ENCODE measurements at places on chromosomes 2 and 18. TPM values are rescaled to one million over a fixed set of nuclear protein-coding genes. Genes with fewer than 3 reads are reported as not detected.

PCARE gene
- 3.3 TPM for total RNA-seq

DNA sequence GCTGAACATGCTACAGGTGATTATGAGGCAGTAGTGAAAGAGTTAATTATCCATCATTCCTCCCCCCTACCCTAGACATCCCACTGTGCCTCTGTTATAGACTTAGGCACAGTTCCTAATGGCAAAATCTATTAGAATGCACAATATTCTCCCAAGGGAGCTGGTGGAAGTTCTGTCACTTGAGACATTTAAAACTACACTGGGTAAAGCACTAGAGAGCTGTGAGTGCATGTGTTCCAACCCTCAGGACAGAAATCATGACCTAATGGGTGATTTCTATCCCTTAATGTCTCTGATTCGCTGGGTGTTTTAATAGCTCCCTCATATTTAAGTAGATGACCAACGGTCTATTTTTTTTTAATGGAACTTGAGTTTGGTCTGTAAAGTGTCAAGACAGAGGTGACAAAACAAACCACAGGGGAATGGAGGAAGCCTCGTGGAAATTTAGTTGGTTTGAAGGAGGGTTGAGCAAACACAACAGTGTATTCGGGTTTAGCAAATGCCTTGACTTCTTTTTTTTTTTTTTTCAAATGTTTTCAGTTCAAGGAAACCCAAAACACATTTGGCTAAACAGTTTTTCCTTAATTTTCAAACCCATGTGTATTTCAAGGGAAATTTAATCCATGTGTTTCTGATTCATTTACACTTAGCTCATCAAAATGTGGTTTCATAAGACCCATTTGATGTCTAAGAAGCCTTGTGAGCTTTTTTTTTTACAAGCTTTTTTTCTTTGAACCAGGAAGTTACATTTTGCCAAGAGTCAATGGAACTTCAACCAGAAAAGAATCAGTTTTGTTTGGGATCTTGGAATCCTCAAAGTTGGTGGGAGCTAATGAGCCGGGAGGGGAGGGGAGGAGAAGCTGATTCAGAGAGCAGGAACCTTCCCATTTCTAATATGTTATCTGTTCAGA lies 665.1 kb upstream of the ZEB2 start:
- DNase-seq: no peak
- H3K4me1 ChIP-seq: peaks cover 7% of the 10 kb centered on the region
- H3K27me3 ChIP-seq: no peaks in the 10 kb centered on the region

COL6A3 gene
- total RNA-seq: 222 TPM

GAREM1 gene
- total RNA-seq: 19.3 TPM

DSG1 gene
- 1.0 TPM for total RNA-seq

MEMO1 gene
- total RNA-seq: 59.2 TPM

GKN2 gene
- total RNA-seq: not detected

GRCh38 chr2:164890544-164890943 lies 48.9 kb upstream of the COBLL1 start:
- no peak for DNase-seq
- no peak overlapping the region for H3K4me3 ChIP-seq
- H3K4me1 ChIP-seq: no peaks in the 10 kb centered on the region
- H3K36me3 ChIP-seq: no peaks in the 10 kb centered on the region
- H3K27me3 ChIP-seq: no peaks in the 10 kb centered on the region

DNA sequence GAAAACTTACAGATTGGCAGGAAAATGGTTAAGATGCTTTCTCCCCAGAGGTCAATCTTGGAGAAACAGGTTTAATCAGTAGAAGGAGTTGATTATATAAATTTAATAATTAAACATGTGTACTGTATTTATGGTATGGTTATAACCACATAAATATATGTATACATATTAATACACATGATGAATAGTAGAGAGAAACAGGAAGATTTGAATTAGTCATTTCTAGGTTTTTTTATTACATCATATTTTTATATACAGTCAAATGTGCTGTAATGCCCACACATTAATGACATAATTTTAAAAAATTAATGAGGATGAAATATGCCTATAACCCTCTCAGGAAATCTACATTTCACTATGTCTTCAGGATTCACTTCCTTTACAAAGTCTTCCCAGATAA lies 229.7 kb downstream of the IKZF2 start:
- no peak for DNase-seq
- H3K4me3 ChIP-seq: no peak overlapping the region
- no peaks in the 10 kb centered on the region for H3K27me3 ChIP-seq
- no peak overlapping the region for H3K27ac ChIP-seq

DNA sequence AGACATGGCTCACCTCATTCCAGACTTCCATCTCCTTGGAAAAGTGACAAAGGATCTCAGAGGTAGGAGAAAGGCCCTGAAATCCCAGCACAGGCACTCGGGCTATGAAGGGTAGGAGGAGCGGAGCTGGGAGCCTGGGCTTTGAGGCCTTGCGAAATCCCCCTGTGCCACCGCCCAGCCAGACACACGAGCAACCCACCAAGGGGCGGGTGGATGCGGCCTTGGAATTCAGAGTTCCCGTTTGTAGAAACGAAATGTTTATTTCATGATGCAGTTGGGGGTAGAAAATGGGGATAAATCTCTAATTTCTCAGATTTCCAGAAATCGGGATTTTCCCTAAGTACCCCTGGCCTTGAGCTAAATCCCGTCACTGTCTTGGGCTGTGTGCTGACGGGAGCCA lies 177.1 kb upstream of the HDAC4 start:
- H3K4me3 ChIP-seq: no peak overlapping the region
- H3K4me1 ChIP-seq: no peaks in the 10 kb centered on the region
- DNase-seq: no peak
- H3K36me3 ChIP-seq: no peaks in the 10 kb centered on the region
- H3K27ac ChIP-seq: no peak overlapping the region
- H3K27me3 ChIP-seq: no peaks in the 10 kb centered on the region

DNA sequence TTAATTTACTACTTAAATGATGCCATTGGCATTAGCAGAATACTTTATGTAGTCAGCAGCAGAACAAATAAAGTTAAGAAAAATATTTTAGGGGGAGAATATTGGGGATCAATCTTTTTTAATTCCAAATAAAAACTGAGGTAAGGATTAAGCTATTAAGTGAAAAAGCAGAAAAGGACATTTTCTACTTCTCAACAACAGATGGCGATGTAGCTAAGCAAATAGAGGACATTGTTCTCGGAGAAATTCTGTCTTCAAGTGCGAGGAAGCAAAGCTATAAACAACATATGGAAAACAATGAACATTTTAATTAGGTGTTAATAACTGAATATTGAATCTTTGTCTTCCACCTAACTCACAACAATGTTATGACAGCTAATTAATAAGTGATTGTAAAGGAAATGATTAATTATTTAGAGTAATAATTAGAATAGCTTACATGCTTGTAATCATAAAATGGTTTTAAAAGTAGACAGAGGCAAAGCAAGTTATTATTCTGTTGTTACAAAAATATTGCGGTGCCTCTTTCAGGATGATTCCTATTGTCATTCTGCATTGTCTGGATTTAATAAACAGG lies 32.9 kb upstream of the CCDC93 start:
- no peaks in the 10 kb centered on the region for H3K4me1 ChIP-seq
- H3K36me3 ChIP-seq: no peaks in the 10 kb centered on the region
- H3K27ac ChIP-seq: no peak overlapping the region
- DNase-seq: no peak

TRIB2 gene
- total RNA-seq: 29.4 TPM

GCG gene
- total RNA-seq: not detected

GAL3ST2 gene
- total RNA-seq: not detected

GRCh38 chr2:147628971-147629421 lies 215.8 kb upstream of the ACVR2A start:
- no peaks in the 10 kb centered on the region for H3K27me3 ChIP-seq
- H3K27ac ChIP-seq: no peak overlapping the region
- no peaks in the 10 kb centered on the region for H3K4me1 ChIP-seq
- no peak for DNase-seq
- no peaks in the 10 kb centered on the region for H3K36me3 ChIP-seq
- H3K4me3 ChIP-seq: no peak overlapping the region

IL36RN gene
- total RNA-seq: not detected

DNA sequence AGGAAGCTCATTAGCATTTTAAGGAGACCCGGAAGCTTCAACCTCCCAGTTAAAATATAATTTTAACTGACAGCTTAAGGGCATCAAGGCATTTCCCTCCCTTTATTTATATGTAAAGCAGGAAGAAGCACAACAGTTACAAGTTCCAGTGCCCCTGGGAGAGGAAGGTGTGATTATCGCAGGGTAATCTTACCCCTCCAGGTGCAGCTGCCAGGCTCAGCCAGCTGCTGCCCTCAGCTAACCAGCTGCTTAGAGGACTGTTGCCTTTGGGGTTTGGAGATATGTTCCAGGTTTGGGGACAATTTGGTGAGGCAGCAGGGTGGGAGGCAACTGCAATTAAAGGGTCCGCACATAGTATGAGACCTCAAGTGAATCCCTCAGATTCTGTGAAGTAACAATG lies 55.3 kb upstream of the SETBP1 start:
- no peak for DNase-seq
- no peak overlapping the region for H3K27ac ChIP-seq
- H3K4me1 ChIP-seq: peaks cover 3% of the 10 kb centered on the region
- H3K27me3 ChIP-seq: no peaks in the 10 kb centered on the region
- no peaks in the 10 kb centered on the region for H3K36me3 ChIP-seq
- no peak overlapping the region for H3K4me3 ChIP-seq

DNA sequence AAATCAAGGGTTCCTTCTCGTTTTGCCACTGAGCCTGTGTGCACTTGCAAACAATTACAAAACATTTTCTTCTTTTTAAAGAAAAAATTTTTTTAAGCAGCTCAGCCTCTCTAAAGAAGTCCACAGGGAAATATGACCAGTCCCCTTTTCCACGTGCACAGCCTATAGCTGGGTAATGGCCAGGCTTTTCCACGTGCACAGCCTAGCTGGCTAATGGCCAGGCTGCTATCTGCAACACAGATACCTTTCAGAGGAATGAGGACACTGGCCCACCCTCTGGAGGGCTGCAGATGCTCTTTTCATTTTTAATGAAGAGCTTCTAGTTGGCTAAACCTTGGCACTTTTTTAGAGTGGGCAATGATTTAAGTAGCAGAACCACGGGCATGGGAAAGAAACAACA lies 46.3 kb downstream of the ASB18 start:
- no peaks in the 10 kb centered on the region for H3K36me3 ChIP-seq
- peaks cover 7% of the 10 kb centered on the region for H3K27me3 ChIP-seq

DNA sequence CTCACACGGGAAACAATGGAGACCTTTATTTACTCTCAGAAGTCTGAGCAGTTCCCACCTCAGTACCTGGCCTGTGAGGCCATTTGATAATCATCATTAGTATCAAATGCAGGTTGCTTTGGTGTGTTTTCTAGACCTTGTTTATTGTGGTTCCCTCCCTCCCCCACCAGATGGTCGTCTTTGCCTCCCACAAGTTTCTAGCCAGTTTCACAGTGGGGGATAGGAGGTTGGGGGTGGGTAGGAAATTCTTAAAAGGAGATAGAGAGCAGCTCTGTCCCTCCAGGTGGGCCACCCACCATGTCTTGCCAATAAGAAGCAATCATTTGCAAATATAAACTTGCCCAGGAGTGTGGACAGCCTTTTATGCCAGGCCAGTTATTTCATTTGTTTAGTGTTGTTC lies 31.3 kb downstream of the SETBP1 start:
- peaks cover 23% of the 10 kb centered on the region for H3K4me1 ChIP-seq
- no peak for DNase-seq
- H3K4me3 ChIP-seq: no peak overlapping the region
- H3K36me3 ChIP-seq: peaks cover 6% of the 10 kb centered on the region
- no peak overlapping the region for H3K27ac ChIP-seq

C2orf81 gene
- total RNA-seq: 1.2 TPM

- no peak for DNase-seq
- H3K27me3 ChIP-seq: peaks cover 6% of the 10 kb centered on the region
- no peaks in the 10 kb centered on the region for H3K36me3 ChIP-seq
- H3K27ac ChIP-seq: no peak overlapping the region
- H3K4me3 ChIP-seq: no peak overlapping the region
Observed at GRCh38 chr2:148979919-148980277, 58.6 kb upstream of the LYPD6B start.
